AG04450 (cell line): ENCODE measurements at places on chromosomes 12 and 14. TPM values are rescaled to one million over a fixed set of nuclear protein-coding genes. Genes with fewer than 3 reads are reported as not detected.

DEPDC4 gene
- polyA plus RNA-seq, result 0.76 and 1.3 TPM in 2 replicates

FGF23 gene
- polyA plus RNA-seq, result not detected in 2 replicates

PTPRQ gene
- polyA plus RNA-seq, result 0.76 and 1.1 TPM in 2 replicates

ERBB3 gene
- 1.7 and 2.1 TPM in 2 replicates for polyA plus RNA-seq

DNA sequence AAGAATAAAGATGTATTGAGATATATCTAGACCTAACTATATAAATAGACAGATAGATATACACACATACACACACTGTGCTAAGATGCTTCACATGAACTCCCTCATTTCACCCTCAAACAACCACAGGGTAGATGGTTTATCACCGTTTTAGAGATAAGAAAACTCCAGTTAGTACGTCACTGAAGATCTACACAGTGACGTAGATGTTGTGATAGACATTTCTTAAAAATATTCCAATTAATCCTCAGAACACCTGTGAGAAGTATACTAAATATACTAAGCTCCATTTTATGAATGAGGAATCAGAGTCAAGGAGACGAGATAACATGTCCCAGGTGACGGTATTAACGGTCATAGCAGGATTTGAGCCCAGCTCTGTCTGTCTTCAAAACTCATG is 31.5 kb downstream of the CCDC60 start:
- DNase-seq, result no peak

GRCh38 chr14:54369343-54369742 is 27.5 kb upstream of the CDKN3 start:
- DNase-seq, result no peak

DNA sequence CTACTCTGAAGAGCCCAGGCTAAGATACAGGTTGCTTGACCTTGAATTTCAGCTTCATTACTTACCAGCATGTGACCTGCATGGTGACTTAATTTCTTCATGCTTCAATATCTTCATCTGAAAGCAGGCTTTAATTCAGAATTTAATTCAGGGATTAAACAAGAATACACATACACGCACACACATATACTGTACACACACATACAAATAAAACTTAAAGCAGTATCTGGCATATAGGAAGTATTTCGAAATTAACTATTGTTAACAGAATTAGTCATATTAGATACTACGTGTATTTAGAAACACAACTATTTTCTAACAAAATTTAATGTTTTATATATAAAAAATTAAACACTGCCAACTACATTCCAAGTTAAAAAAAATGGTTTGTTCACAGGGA is 640.3 kb downstream of the SLC6A15 start:
- no peak for DNase-seq

DNA sequence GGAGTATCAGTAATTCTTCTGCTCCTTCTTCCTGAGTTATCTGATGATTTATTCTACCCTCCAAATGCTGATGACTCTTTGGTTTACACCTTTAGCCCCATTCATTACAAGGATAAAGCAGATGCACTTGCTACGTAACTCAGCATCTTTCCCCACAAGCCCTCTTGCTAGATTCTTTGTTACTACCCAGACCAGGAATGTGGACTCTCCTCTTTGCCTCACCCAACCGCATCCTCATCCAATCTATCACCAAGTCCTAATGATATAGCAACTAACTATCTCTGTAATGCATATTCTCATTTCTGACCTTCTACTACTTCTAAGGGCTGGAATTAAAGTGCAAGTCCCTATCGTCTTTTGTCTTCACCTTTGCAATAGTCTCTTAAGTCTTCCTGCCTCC is 9.2 kb downstream of the KRT1 start:
- no peak for DNase-seq

DNA sequence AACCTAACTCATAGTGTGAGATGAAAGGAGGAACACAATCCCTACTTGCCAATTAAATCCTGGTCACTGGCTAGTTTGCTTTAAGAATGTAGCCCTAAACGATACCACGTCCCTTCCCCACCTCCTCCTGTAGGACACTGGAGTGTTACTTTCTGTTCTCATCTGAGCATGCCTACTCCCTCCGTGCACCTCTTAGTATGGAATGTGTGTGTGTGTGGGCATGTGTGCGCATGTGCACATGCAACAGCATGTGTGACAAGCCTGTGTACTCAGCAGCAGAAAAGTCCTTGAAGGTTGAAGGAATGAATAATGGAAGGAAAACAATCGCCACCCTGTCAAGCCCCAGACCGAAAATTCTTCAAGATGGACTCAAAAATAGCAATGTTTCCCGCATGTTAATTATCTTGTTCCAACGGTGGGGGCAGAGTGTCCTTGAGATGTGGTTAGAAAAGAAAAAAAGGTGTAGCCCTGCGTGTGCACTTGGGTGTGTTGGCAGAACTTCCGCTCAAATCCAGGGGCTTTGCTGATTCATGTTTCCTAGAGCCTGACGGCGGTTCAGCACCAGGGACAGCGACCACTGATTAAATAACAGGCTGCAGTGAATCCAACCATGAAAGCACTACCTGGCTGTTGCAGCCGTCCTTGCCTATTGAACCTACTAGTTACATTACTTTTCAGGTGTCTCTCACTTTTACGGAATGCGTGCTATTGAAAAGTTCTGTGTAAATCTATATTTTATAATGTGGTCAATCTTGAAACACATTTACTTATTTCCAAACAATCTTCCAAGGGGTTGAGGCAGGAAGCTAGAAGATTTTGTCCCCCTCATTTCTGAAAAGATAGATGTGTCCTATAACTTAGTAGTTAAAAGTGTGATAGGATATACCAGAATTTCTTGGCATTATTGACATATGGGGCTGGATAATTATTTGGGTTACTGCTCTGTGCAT is 79.8 kb downstream of the SRRM4 start:
- DNase-seq, result no peak

DNA sequence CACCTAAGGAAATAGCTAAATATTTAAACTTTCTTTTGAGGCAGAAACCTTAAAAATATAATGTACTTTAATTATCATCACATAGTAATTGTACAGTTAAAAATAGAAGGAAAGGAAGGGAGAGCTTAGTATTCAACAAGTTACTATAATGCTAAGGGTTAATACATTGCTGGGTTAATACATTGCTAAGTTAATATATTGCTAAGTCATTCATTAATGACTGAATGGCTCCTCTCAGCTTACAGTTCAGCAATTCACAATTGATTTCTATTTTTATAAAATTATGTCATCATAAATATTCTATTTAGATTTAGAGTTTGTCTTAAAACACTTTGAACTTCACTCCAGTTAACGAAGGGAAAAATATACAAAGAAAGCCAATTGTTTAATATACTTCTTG is 207.9 kb downstream of the BMP4 start:
- no peak for DNase-seq

- no peak for DNase-seq
Observed at GRCh38 chr14:54695196-54695595, 128.3 kb downstream of the SAMD4A start.

- peak; percentile 71 for DNase-seq
Observed at GRCh38 chr12:50924439-50925341, 27.7 kb upstream of the HIGD1C start.

DNA sequence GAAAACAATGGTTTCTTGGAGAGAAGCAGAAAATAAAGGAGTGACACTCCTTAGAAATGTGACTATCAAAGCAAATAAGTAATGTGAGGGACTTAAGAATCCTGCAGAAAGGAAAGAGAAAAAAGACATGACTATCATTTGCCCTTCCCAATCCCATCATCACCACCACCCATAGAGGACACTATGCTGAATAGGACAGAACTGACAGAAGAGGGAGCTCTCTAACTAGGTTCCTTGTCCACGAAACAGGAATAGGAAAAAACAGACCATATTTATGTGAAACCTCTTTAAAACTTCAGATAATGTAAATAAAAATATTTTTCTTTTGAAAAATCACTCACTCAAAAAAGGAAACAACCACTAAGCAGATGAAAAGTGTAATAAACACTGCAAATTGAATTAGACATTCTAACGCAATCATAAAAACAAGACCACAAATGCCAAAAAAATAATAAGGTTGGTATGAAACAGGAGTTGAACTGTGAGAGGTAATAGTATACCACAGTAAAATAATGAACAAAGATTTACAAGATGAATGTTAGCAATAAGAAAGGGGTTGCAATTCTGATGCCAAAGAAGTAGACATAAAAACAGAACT is 24.1 kb downstream of the KLRD1 start:
- peak; percentile 16 for DNase-seq

- DNase-seq, result no peak
Observed at GRCh38 chr14:30573966-30574365, 15.0 kb downstream of the G2E3 start.
